ENCODE measurements at places on chromosomes 3 and 15. TPM values are rescaled to one million over a fixed set of nuclear protein-coding genes. Genes with fewer than 3 reads are reported as not detected.
A peak's percentile ranks its signal among the peaks of the same experiment; 100 is the strongest.

DNA sequence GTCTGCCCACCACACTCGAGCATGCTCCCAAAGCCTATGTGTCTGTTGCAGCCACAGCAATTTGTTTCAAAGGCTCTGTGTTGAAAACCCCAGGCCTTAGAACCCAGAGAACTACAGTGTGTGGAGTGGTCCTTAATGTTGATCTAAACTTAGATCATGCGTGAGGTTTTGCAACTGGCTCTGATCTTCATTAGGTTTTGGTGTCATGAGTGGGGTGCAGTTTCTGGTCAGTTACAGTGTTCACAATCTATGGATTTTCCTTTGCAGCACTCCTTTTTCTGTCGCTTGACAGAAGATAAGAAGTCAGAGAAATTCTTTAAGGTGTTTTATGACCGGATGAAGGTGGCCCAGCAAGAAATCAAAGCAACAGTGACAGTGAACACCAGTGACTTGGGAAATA lies 213.0 kb upstream of the BHLHE40 start:
- no peak for DNase-seq

GRCh38 chr3:124207873-124208485 lies 216.1 kb upstream of the ROPN1 start:
- DNase-seq = no peak

DNA sequence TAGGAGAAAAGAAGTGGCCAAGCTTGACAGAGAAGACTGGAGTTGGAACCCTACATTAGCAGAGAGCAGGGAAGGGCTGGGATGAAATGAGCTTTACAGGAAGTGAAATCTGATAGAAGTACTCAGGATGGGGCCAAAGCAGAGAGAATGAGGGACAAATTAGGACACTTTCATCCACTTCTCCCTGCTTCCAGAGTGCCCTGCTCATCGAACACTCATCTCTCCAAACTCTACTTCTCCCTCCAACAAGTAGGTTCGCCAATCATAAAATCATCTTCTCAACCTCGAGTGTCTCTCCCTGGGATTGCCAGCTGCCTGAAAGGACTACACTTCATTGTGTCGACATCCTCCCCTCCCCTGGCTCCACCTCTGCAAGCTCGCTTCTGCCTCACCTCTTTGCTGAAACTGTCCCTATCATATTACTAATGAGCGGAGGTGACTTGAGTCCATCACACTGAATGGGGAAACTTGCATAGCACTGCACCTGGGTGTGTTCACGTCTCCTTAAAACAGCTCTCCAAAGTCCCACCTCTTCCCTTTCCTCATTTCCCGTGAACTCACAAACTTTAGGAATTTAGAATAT lies 365.8 kb downstream of the FOXP1 start:
- DNase-seq = no peak

SLC35G2 gene
- total RNA-seq = 3.0 TPM

GRCh38 chr3:169827712-169828111 lies 15.0 kb upstream of the LRRC34 start:
- no peak for DNase-seq

DNA sequence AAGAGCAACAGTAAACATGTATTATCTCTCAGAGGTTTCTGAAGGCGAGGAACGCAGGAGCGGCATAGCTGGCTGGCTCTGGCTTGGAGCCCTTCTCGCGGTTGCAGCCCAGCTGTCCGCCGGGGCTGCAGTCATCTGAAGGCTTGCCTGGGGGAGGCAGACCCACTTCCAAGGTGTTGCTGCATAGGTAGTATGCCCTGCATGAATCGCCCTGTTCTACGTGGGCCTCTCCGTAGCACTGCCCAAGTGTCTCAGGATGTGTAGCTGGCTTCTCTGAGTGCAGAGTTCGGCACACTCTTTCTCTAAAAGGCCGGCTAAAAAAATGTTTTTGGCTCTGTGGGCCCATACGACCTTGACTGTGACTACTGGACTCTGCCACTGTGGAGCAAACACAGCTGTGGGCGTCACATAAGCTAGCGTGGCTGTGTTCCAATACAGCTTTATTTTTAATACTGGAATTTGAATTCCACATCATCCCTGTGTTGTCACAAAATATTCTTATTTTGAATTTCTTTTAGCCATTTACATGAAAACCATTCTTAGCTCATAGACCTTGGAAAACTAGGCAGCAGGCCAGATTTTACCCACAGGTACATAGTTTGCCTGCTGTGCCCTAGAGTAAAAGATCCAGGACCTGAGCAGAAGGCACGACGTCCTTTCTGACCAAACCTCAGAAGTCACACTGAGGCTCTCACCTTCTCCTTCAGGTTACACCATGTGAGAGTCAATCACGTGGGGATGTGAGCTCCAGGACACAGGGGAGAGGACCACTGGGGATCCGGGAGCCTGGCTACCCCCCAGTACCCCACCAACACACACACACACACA lies 55.9 kb downstream of the PGPEP1L start:
- DNase-seq = no peak

HTD2 gene
- total RNA-seq = 8.4 TPM

GRCh38 chr3:124876401-124876878 lies 10.7 kb downstream of the ITGB5 start:
- no peak for DNase-seq

CSPG4 gene
- not detected for total RNA-seq

INKA1 gene
- 1.8 TPM for total RNA-seq

DNA sequence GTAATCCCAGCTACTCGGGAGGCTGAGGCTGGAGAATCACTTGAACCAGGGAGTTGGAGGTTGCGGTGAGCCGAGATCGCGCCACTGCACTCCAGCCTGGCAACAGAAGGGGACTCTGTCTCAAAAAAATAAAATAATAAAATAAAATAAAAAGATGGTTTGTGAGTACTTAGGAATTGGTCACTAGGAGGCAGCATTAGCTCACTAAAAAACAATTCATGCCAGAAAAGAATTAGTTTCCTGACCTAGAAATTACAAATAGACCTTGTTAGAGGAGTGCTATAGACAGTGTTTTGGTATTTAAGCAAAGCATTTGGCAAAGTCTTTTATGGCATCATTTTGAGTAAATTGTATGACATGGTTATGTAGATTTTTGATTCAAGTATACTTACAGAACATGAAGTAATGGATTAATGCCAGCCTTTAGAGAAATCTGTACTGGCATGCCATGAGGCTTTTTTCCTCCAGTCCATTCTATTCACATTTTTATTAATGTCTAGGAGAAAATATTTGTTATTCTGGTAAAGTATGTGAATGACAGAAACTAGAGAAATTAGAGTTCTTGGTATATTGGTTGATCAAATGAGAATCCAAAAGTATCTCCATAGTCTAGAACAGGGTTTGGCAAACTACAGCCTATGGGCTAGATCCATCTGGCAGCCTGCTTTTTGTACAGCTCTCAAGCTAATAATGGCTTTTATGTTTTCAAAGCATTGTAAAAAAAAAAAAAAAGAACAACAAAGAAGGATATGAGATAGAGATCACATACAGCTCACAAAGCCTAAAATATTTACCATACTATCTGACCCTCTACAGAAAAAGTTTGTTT lies 81.6 kb downstream of the LRRC49 start:
- DNase-seq = no peak

BLM gene
- total RNA-seq = 45.2 TPM

CCR3 gene
- total RNA-seq = not detected

DNA sequence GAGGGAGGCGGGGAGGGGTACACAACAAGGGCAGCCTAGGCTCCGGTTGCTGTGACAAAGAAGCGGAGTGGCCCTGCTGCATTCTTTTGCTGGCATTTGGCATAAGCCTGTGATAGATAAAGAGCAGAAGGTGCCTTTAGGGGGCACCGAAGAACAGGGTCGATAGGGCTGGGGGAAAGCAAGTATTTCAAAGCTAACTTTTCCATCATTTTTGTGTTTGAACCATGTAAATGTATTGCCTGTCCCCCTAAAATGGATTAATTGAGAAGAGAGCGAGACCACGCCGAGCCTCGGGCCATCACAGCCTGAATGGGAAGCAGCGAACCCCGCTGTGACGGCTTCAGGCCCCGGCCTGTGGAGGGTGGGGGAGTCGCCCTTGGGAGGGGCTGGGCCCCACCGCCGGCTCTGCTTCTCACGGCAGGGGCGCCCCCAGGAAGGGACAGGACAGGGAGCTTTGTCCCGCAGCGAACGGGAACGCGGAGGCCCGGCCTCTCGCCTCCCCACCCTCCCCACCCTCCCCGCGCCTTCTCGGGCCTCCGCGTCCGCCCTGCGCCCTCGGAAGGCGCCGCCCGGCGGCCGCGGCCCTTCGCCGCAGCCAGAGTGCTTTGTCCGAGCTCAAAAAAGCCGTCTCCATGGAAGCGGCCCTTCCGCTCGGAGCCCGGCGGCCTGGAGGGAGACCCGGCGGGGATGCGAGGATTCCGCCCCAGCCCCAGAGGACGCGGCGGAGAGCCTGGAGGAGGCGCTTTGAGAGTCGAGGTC lies 32.4 kb upstream of the ALDH1L1 start:
- no peak for DNase-seq

TFDP2 gene
- 27.4 TPM for total RNA-seq

GRCh38 chr3:100254168-100254777 lies 6.5 kb upstream of the TBC1D23 start:
- peak; percentile 67 for DNase-seq

DNA sequence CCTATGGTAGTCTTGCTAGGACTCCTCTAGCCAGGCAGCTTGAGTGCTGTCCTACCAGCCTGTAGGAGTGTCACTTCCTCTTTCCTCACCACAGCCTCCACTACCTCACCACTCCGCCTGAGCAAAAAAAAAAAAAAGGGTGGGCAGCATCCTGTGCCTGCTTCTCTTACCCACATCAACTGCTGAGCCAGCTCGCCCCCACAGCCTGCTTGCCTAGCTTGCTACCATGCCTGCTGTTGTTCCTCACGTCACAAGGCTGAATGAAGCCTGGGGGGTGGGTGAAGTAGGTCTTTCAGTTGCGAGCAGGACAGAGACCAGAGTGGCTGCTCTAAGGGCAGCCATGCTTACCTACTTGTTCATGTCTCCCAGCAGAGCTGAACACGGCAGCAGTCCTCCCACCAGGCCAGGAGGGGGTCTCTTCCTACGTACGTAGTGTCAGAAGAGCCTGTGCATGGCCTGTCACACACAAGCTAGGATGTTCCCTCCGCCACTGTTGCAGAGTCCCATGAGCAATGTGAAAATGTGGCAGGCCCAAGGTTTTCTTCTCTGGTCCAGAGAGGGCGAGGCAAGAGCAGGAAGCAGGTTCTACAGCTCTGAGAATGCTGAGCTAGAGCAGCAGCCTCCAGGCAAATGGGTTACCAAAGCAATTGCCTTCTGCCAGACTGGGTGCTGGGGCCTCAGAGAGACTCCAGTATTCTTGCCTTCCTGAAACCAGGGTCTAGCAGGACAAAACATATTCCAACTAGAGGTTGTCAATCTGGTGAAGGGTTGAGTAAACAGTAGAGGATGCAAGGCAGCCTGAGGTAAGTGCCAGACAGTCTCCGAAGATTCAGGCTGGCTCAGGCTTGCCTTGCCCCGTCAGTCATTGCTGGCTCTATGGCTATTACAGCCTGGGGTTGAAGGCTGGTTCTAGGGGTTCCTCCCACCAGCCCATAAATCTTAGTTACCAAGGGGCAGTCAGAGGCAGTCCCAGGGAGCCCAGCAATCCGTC lies 8.1 kb downstream of the PPM1M start:
- peak; percentile 96 for DNase-seq

GRCh38 chr3:197522881-197523441 lies 32.8 kb downstream of the BDH1 start:
- DNase-seq = no peak

DNA sequence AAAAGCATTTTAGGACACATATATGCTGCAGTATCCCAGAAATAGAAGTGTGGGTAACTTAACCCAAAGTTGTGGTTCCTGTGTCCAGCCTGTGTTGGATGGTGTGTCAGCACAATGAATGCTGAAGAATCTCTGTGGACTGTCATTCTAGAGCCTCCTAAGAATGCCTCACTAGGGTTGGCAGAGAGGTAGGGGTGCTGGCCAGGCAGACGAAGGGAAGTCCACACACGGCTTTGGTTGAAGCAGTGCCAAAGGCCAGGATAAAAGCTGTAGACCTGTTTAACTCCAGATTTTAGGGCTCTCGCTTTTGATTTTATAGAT lies 43.7 kb upstream of the TIPARP start:
- DNase-seq = no peak

- DNase-seq = no peak
Observed at GRCh38 chr3:171757361-171758034, 52.8 kb downstream of the PLD1 start.

- DNase-seq = no peak
Observed at GRCh38 chr3:154131830-154132229, 10.6 kb downstream of the ARHGEF26 start.

DNA sequence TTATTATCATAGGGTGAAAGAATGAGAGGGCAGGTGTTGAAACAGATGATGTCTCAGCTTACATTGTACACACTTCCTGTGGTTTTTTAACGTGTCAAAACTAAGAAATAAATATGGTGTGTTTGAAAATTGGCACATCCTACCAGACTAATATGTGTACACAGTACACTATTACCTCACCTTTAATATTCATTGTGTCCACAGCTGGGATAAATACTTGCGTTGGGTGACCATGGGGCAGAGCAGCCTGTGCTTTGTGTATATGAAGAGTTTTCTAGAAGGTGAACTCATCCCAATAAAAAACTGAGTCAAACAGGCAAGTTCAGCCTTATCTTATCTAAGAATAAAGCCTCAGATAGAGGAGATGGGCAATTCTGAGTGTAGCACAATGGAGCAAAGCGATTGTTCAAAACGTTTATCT lies 17.3 kb downstream of the SUCNR1 start:
- no peak for DNase-seq

DNA sequence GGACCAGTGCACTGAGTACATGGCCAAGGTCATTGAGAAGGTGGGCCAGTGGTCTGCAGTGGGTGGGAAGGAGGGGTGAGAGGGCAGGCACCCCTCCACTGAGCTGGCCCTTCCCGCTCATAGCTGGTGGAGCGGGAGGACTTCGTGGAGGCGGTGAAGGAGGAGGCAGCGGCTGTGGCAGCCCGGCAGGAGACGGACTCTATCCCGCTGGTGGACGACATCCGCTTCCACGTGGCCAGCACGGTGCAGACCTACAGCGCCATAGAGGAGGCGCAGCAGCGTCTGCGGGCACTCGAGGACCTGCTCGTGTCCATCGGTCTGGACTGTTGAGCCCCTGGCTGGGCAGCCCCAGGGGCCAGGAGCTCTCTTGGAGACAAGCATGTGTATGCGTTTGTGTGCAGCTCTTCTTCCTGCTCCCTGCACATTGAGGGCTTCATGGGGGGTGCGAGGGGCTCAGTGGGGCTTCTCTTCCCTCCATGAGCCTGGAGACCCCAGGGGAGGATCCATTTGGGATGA lies 7.5 kb downstream of the ABTB1 start:
- no peak for DNase-seq

DNA sequence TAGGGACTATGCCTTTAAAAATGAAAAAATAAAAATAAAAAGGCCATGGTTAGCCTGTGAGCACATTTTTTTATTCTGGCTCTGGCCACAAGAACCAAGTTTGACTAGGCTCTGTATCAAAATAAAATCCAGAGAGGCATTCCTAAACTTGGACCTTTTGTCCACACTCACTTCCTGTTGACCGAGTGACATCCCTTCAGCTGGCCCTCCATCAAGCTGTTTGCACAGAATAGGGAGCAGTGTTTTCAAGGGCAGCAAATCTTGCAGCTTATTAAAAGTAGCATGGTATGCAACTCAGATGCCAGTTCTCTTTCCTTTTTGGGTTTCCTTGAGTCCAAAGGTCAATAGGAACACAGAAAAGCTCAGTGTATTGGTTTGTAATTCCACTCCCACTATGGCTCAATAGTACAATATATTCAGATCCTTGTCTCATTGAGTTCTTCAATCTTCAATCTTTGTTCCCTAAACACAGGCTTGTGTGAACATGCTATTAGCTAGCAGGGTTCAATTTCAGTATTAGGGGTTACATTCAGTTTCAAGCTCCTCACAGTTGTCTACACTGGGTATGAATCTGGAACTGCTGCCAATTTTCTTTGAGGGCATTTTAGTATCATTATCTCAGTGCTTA lies 244.5 kb downstream of the RBMS3 start:
- no peak for DNase-seq

- DNase-seq = no peak
Observed at GRCh38 chr3:180325958-180326357, 276.0 kb upstream of the TTC14 start.
